ENCODE measurements at places on chromosomes 6 and 20.

- DNase-seq, result no peak
Observed at GRCh38 chr6:3041147-3041546, 27.1 kb upstream of the RIPK1 start.

DNA sequence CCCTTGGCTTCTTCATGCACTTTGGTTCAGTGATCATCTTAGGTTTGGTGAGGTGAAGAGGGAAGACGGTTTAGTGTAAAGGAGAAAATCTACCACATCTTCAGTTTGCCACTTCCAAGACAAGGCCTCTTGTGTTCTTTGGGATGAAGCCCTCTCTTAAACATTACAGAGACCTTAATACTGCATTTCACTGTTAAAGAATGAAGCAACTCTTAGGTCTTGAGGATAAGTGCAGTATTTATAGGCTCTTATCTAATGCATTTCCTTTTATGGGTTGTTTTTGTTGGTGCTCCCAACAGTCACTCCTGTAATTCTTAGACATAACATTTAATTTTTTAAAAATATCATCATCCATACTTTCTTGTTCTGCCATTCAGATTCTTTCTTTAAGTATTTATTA, 139.9 kb upstream of the LAMP5 start:
- no peak for DNase-seq

DNA sequence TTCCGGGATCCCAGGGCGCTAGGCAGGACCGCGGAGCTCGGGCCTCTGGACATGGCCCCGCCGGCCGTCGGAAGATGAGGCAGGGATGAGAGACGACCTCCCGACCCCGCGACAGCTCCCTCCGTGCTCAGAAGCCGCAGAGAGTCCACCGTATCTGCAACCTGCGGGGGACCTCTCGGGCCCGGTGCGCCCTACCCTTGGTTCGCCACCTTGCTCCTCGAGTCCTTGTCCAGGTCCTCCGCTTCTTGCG, 301 bp downstream of the PPP1R3D start:
- no peak for DNase-seq

- no peak for DNase-seq
Observed at GRCh38 chr20:60117065-60117464, 158.8 kb downstream of the CDH26 start.

- DNase-seq, result no peak
Observed at GRCh38 chr20:40650707-40651106, 38.3 kb downstream of the MAFB start.

GRCh38 chr20:43515628-43516027, 8.1 kb downstream of the L3MBTL1 start:
- DNase-seq, result no peak

- DNase-seq, result no peak
Observed at GRCh38 chr6:146336191-146336590, 207.4 kb upstream of the RAB32 start.

DNA sequence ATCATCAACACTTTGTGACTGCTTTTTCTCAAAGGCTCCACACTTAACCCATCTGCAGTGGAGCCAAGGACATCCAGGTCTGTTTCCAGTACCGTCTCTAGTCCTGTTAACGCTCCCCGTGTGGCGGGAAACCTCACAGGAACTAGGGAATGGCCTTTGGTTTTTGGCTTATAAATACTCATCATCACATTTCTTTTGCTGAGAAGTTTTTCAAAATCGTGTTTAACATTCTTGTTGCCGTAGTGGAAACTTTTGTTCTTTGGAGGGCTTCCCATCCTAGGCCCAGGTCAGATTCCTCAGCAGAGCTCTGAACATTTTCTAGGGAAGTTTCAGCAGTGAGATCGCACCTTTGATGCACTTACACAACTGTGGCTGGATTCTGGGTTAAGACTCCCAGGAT, 24.6 kb downstream of the DAAM2 start:
- no peak for DNase-seq

DNA sequence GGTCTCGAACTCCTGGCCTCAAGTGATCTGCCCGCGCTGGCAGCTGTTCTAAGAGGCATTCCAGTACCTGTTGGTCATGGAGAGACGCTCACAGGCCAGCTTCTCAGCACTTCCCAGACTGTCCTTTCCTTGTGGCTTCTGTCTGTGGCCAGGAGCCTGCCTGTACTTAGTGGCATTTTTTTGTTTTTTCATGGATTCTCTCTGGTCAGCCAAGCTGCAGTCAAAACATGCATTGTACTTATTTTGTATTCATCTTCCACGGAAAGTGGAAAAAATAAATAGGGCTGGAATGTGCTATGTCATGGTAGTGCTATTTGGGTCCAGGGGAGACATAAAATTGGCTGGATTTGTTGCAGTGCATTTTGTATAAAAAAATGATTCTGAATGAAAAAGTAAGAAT, 29.1 kb downstream of the ZDHHC14 start:
- no peak for DNase-seq

DNA sequence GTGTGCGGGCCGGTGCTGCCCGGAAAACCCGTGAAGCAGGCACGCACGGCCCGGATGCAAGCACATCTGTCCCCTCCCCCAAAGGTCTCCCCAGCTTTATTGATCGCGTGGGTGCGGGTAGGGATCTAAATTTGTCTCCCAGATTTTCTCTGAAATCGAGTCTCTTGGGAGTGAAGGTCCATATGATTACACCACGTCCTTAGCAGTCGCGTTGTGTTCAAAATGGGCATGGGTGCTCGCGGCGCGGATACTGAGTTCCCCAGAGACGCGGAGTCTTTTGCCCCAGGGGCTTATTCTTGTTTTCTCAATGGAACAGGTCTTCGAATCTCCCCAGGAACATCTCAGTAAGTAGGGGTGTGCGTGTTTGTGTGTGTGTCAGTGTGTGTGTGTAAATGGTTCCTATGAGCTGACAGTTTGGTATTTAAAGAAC, 2.8 kb upstream of the ZNF292 start:
- DNase-seq, result no peak

DNA sequence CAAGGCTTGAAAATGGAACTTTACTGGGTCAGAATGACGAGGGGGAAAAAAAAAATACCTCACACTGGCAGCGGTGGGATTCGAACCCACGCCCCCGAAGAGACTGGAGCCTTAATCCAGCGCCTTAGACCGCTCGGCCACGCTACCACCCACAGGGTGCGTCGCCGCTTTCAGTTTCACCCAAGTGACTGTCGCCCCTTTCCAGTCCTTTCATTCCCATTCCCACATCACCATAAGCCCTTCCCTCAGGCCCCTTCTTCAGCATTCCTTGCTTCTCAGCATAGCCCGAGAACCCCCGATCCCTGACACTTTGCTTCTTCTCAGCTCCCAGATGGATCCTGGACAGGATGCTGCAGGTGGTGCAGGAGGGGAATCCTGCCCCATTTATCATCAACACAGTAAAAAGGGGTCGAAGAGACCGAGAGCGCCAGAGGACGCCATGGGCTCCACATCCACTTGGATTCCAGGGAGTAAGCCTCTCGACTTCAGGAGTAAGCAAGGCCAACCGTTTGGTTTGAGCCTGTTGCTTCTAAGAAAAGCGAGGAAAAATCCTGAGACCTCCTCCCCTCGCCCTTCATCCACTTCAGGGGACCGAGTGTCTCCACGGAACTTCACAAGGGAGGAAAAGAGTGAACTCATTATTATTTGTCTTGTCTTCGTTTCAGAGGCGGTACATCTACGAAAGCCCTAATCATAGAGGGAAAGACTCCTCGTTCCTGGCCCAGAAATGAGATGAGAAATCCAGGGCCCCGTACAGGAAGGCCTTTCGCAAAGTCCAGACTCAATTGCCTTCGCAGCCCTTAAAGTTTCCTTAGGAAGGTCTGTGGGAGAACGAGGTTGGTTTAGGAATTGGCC, 20.0 kb upstream of the TRIM27 start:
- DNase-seq, result peak; percentile 44

DNA sequence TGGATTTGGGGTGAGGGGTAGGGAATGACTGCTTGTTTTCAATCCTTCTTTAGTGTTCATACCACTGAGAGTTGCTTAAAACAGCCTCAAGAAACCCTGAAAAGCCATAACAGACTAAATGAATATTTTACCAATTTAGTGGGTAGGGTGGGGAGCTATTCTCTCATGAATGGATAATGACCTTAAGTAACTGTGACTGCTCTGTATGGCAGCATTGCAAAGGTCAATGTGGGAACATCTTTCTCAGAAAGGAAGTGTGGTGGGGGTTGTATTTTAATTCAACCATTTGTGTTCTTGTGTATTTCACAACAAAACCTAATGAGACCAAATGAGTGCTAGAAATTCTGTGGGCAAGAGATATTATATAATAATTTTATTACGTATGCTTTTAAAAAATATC, 55.7 kb downstream of the PHACTR2 start:
- DNase-seq, result no peak

DNA sequence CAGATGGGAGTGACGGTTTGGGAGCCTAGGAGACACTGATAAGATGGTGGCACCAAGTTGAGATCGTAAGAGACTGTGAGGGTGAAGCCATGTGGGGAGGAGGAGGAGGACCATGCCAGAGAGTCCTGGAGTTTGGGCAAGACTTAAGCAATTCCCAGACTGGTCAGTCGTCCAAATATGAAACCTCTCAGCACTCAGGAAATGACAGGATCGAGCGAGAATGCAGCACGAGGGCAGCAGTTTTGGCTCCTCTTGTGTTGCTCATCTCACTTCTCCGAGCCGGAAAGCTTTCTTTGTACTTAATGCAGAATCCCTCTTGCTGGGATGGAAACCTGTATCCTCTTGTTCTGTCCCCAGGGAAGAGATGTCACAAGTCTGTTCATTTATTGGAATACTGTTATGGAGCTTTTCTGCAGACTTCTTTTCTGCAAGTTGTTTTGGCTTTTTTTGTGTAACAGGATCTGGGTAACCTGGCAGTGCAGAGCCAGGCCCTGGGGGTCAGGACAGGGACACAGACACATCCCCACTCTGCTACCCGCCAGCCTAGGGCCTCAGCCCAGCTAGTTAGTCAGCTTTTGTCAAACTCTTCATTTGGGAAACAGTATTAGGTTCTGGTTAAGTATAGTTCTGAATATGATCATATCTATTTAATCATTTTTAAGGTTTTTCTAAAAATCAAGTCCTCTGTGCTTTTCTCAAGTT, 34.3 kb downstream of the FNDC1 start:
- no peak for DNase-seq

DNA sequence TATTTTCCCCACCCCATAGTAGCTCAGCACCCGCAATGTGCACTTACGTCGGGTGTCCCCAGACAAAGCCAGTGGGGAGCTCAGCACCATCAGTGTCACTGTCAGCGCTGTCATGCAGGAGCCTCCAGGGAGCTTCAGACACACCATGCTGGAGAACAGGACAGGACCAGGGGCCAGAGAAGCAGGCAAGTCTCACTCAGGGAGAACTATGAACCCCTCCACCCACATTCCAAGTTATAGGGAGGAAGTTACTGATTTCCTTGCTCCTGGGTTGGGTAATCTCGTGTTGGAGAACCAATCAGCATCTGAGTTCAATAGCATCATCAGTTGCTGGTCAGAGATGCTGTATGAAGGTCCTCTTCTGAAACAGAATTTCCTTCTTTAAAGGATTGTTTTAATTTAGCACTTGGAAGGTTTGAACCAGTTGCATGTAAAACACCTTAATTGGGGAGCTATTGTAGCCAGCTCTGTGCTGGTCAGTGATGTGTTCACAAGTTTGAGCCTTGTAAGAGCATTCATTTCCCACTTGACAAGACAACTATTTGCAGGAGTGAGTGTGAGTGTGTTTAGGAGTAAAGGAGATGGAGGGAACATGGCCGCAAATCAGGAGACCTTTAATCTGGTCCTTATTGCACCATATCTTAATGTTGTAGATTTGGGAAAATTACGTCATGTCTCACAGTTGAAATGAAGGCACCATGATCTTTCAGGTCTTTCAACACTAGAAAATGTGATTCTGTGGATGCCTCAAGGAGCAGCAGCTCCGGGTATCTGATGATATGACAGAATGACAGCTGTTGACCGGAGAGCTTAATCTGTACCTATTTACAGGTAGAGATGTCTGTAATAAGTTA, at the start of gene HLA-DRB1:
TSS of gene HLA-DRB1 (minus strand) at position 253 of the 854 bp plus-strand sequence. CDS start at position 147, 106 bp downstream.
- DNase-seq, result peak; percentile 57

DNA sequence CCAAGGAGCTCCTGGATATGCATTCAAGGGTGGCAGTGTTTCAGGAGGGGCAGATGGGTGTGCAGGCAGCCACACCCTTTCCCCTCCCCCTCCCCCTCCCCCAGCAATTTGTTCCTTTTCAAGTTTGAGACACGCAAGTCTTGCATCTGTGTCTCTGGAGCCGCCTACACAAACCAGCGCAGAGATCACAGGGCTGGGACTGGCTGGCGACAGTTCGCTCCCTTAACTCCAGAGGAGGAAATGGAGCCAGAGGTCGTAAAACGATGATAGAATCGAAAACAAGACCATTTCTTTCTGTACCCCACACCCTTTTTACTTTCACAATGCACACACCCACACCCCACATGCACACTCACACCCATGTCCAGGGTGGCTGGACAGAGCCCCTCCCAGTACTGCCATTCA, 163.1 kb downstream of the LY86 start:
- DNase-seq, result no peak

DNA sequence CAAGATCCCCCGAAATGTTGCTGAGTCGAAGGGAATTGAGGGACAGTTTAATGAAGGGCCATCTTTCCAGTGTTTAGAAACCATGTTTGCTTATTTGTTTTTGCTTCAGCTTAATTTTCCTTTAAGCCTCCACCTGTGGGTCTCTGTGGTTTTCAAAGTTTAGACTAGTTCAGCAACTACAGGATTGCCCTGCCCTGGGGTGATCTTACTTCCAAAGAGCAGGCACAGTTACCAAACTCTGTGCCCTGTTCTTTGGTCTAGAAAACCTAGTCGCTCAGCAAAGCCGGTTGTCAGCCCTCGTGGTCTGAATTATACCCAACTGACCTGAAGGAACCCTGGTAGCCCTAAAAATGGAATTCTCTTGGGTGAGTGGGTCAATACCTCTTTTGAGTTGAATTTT, 219.2 kb upstream of the GMDS start:
- DNase-seq, result no peak

DNA sequence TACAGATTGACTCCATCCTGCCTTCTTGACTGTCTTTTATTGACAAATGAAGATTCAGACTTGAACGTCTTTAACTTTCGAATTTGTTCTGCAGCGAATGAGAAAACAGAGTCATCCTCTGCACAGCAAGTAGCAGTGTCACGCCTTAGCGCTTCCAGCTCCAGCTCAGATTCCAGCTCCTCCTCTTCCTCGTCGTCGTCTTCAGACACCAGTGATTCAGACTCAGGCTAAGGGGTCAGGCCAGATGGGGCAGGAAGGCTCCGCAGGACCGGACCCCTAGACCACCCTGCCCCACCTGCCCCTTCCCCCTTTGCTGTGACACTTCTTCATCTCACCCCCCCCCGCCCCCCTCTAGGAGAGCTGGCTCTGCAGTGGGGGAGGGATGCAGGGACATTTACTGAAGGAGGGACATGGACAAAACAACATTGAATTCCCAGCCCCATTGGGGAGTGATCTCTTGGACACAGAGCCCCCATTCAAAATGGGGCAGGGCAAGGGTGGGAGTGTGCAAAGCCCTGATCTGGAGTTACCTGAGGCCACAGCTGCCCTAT, 12.2 kb downstream of the BRD2 start:
- DNase-seq, result no peak

- peak; percentile 75 for DNase-seq
Observed at GRCh38 chr20:5222919-5223634, 93.7 kb downstream of the PROKR2 start.

- no peak for DNase-seq
Observed at GRCh38 chr20:58747211-58747610, 54.6 kb downstream of the NPEPL1 start.

GRCh38 chr6:100261486-100261885, 203.2 kb downstream of the SIM1 start:
- no peak for DNase-seq

- DNase-seq, result no peak
Observed at GRCh38 chr6:121531658-121532169, 96.3 kb downstream of the GJA1 start.

GRCh38 chr6:38346291-38347079, 293.2 kb downstream of the BTBD9 start:
- no peak for DNase-seq

- DNase-seq, result peak; percentile 37
Observed at GRCh38 chr6:167815296-167815980, 11.3 kb upstream of the AFDN start.

Data from GM13976 (cell line).